Heart left ventricle (tissue), 16 donors: ENCODE measurements at places on chromosomes 7 and 10. TPM values are rescaled to one million over a fixed set of nuclear protein-coding genes. Genes with fewer than 3 reads are reported as not detected.

The KCP gene
- 0.19 TPM for total RNA-seq

The AGFG2 gene
- total RNA-seq, result 33.6 TPM

The GJC3 gene
- total RNA-seq, result not detected

GRCh38 chr7:40580776-40581175 lies 446.0 kb downstream of the SUGCT start:
- H3K4me3 ChIP-seq, result no peak overlapping the region
- DNase-seq, result no peak
- H3K36me3 ChIP-seq, result no peaks in the 10 kb centered on the region
- no peaks in the 10 kb centered on the region for H3K4me1 ChIP-seq
- H3K27me3 ChIP-seq, result no peaks in the 10 kb centered on the region
- no peak overlapping the region for H3K27ac ChIP-seq

- no peaks in the 10 kb centered on the region for H3K36me3 ChIP-seq
- DNase-seq, result no peak
- H3K4me1 ChIP-seq, result no peaks in the 10 kb centered on the region
- H3K27me3 ChIP-seq, result no peaks in the 10 kb centered on the region
- H3K27ac ChIP-seq, result peak overlapping the region; percentile 43
Measured at GRCh38 chr7:112505495-112505894, 24.7 kb downstream of the LSMEM1 start.

GRCh38 chr7:118300177-118300576 lies 75.7 kb downstream of the ANKRD7 start:
- no peak overlapping the region for H3K4me3 ChIP-seq
- H3K4me1 ChIP-seq, result no peaks in the 10 kb centered on the region
- DNase-seq, result no peak
- H3K36me3 ChIP-seq, result no peaks in the 10 kb centered on the region
- H3K27ac ChIP-seq, result no peak overlapping the region

DNA sequence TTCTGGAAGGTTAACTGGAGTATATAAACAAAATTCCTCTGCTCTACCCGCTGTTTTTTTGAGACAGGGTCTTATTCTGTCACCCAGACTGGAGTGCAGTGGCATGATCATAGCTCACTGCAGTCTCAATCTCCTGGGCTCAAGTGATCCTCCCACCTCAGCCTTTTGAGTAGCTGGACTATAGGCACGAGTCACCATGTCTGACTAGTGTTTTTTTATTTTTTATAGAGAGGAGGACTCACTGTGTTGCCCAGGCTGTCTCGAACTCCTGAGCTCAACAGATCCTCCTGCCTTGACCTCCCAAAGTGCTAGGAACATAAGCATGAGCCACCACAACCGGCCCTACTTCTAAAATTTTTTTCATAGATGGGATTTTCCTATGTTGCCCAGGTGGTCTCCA lies 2.2 kb downstream of the RAB18 start:
- H3K36me3 ChIP-seq, result peaks cover 19% of the 10 kb centered on the region
- no peak for DNase-seq
- H3K4me1 ChIP-seq, result peaks cover 8% of the 10 kb centered on the region
- H3K4me3 ChIP-seq, result peak overlapping the region; percentile 2
- H3K27me3 ChIP-seq, result no peaks in the 10 kb centered on the region

DNA sequence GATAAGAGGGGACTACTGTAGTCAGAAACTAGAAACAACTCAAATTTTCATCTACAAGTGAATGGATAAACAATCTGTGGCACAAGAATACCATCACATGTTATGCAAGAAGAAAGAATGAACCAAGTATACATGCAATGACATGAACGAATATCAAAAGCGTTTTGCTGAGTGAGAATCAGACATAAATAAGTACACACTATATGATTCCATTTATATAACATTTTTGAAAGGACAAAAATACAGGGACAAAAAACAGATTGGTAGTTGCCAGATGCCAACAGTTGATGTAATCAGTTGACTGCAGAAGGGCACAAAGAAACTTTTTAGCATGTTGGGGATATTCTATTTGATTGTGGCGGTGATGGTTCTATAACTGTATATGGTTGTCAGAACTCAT lies 33.6 kb downstream of the CTNNA3 start:
- H3K27ac ChIP-seq, result no peak overlapping the region
- H3K36me3 ChIP-seq, result no peaks in the 10 kb centered on the region
- no peaks in the 10 kb centered on the region for H3K27me3 ChIP-seq
- H3K4me1 ChIP-seq, result peaks cover 23% of the 10 kb centered on the region
- H3K4me3 ChIP-seq, result no peak overlapping the region

DNA sequence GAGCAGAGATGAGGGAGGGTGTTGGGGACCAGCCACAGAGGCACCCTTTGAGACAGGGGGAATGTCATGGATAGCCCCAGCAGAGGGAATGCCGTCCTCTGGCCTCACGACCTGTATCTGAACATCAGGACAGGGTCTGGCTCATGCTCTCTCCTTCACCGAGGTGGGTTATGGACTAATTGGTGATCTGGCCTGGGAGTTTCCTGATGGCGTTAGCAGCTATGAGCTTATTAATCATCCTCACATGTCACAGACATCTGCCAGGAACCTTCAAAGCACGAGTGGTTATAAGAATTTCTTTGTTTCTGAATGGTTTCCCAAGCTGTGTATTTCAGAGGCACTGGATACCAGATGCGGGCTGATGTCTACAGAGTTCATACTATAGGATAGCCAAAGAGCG lies 6.9 kb downstream of the CPA4 start:
- no peak for DNase-seq
- no peaks in the 10 kb centered on the region for H3K4me1 ChIP-seq
- no peak overlapping the region for H3K27ac ChIP-seq
- H3K36me3 ChIP-seq, result no peaks in the 10 kb centered on the region

DNA sequence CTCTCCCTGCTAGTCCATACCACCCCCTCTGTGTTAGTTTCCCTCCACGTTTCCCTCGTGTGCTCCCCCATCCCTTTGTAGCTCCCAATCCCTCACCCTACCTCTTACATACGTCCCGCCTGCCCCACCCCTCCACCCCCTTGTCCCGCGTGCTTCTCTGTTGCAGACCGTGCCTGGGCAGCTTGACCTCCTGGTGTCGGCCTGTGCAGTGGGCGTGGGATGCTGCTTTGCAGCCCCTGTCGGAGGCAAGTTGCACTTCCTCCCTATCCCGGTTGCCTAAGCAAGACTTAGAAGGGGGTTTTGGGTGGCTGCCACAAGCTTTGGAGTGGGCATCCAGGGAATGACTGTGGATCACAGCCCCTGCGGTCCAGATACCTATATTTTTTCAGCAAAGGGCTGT lies 7.7 kb downstream of the CLCN1 start:
- no peak overlapping the region for H3K27ac ChIP-seq
- H3K36me3 ChIP-seq, result no peaks in the 10 kb centered on the region
- H3K4me1 ChIP-seq, result no peaks in the 10 kb centered on the region
